ENCODE measurements at places on chromosomes 5 and 9.

GRCh38 chr9:87420884-87421283 lies 76.8 kb upstream of the DAPK1 start:
- no peak for DNase-seq

DNA sequence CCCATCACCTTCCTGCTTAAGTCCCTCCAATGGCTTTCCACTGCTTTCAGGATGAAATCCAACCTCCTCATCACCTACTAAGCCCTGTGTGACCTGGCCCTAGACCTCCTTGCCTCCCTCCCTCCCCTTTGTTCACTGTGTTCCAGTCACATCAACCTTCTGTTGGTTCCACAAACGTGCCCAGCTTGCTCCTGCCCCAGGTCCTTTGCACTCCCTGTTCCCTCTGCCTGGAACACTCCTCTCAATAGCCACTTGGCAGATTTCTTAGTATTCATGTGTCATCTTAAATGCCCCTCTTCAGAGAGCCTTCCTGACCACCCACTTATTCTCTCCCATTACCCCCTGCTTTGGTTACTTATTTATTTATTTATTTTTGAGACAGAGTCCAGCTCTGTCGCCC lies 24.1 kb upstream of the STXBP1 start:
- DNase-seq, result no peak

- no peak for DNase-seq
Measured at GRCh38 chr9:16211946-16212345, 658.5 kb downstream of the BNC2 start.

DNA sequence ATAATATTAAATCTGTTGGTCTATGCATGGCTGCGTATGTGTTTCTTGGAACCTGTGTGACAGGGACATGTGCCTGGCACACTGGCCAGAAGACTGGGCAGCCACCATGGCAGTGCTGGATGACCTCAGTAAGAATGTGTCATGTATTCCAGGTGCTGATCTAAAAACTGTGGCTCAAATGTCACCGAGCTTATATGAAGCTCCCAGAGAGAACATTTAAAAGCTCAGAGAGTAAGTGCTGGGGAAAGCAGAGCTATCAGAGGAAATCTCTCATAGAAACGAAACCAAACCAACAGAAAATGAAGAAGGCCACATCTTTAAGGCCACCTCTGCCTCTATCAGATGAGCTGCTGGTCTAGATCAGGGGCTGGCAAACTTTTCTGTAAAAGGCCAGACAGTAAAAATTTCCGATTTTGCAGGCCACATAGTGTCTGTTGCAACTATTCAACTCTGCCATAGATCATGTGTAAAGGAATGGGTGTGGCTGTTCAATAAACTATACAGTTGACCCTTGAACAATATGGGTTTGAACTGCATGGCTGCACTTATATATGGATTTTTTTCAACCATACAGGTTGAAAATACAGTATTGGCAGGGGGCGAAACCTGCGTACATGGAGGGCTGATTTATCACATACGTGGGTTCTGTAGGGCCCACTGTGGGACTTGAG lies 31.8 kb downstream of the TSTD2 start:
- DNase-seq, result no peak

- no peak for DNase-seq
Measured at GRCh38 chr9:77750981-77751340, 102.8 kb upstream of the GNA14 start.

Data from stimulated activated CD8-positive, alpha-beta memory T cell treated with anti-CD3 and anti-CD28 coated beads, Interleukin-4, amount 100 ng/mL, for 4 hours (primary cell).